Vagina (tissue), 2 donors: ENCODE measurements at places on chromosomes 12 and 14.

- DNase-seq: no peak
Observed at GRCh38 chr12:43835264-43835655, 621 bp upstream of the TMEM117 start.

DNA sequence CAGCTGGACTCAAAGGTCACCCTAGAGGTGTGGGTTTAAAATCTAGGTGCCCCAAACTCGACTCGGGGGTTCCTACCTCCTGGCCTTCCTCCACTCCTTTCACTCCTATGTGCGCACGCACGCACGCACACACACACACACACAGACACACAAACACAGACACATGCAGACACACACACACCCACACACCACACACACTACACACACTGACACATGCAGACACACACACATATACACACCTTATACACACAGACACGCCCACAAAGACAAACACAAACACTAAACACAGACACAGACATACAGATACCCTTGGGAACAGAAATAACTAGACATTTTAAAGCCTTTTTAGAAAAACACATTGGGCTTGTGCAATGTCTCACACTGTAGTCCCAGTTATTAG is 31.8 kb downstream of the GSC start:
- DNase-seq: no peak

GRCh38 chr12:27898022-27898421 is 74.5 kb downstream of the PTHLH start:
- no peak for DNase-seq

GRCh38 chr12:48442179-48442847 is 30.0 kb upstream of the ANP32D start:
- DNase-seq: no peak

- DNase-seq: no peak
Observed at GRCh38 chr14:104984056-104984894, 1.3 kb upstream of the CLBA1 start.

DNA sequence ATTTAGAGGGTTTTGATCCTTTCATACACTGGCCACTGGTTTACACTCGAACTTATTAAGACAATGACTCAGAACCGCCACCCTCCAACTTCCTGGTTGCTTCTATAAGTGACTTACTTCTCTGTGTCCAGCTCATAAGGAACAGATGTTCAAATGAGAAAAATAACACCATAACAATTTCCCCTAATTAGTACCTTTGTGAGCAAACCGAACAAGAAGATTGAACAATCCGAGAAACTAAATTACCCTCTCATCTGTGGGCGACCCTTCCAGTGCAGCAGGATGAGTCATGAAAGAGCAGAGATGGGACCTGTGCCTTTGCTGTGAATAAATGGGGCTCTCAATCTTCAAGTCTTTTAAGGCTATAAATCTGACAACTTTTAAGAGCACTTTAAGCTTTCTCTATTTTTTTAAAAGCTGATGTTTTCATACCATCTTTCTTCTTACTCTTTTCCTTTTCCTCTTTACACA is 146.8 kb upstream of the RASSF8 start:
- DNase-seq: no peak

GRCh38 chr12:5557906-5558305 is 126.0 kb downstream of the NTF3 start:
- DNase-seq: no peak

- DNase-seq: no peak
Observed at GRCh38 chr12:110002676-110003515, 3.7 kb downstream of the ANKRD13A start.

DNA sequence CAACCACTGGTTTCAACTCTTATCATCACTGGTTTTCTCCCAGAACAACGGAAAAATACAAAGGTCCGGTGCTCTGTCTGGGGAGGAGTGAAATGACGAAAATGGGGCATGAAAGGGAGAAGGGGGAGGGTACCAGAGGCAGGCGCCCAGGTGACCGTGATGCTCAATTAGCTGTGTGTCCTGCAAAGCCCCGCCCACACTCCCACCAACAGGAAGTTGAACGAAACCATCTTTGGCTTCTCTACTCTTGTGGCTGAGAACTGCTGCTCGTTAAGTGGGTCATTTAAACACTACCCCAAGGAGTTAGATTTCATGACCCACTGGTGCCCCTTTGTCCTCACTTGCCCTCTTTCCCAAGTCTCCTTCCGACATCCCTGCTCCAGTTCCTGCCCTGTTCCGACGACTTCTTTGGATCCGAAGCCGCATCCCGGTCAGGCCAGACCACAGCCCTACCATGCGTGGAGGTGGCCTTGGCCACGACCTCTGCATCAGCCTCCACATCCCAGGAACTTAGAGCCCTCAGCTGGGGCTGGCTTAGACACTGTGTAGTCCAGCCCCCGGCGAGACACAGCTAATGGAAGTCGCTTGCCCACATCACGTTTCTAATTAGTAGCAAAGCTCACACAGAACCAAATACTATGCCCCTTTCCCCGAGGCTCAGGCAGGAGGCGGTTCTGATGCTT is 11.4 kb upstream of the LRTM2 start:
- DNase-seq: no peak
